ENCODE measurements at places on chromosomes 11 and 22. TPM values are rescaled to one million over a fixed set of nuclear protein-coding genes. Genes with fewer than 3 reads are reported as not detected.

The SYNGR1 gene
- 6.5 TPM for total RNA-seq

The TMEM258 gene
- total RNA-seq: 32.5 TPM

The BATF2 gene
- not detected for total RNA-seq

The C1QTNF5 gene
- total RNA-seq: not detected

The B4GALNT4 gene
- total RNA-seq: 0.21 TPM

The MMP27 gene
- not detected for total RNA-seq

The RASD2 gene
- 0.52 TPM for total RNA-seq

The TRIM51G gene
- total RNA-seq: not detected

The CRYBB2 gene
- not detected for total RNA-seq

The FOLH1 gene
- total RNA-seq: not detected

The OR4A16 gene
- not detected for total RNA-seq

The TBC1D22A gene
- 14.1 TPM for total RNA-seq

The SLC15A3 gene
- 77.6 TPM for total RNA-seq

The P2RY6 gene
- total RNA-seq: 0.42 TPM

The PRG3 gene
- total RNA-seq: not detected

The GSTT2B gene
- total RNA-seq: not detected

The SLC5A12 gene
- not detected for total RNA-seq

The SLN gene
- total RNA-seq: not detected

The ARHGAP42 gene
- total RNA-seq: 1.4 TPM

The LARGE1 gene
- 3.9 TPM for total RNA-seq

The ZNF195 gene
- total RNA-seq: 15.2 TPM

The CARD18 gene
- not detected for total RNA-seq

The CD44 gene
- total RNA-seq: 1,071 TPM

The RASGRP2 gene
- total RNA-seq: 126 TPM

The ZNF280B gene
- total RNA-seq: 1.2 TPM

The SYT8 gene
- not detected for total RNA-seq
